Gastroesophageal sphincter (tissue), 4 donors: ENCODE measurements at places on chromosomes 2 and 18. TPM values are rescaled to one million over a fixed set of nuclear protein-coding genes. Genes with fewer than 3 reads are reported as not detected.

The CRYBA2 gene
- not detected for total RNA-seq

The CNDP1 gene
- not detected for total RNA-seq

The AP1S3 gene
- total RNA-seq, result 0.54 TPM

The AAMP gene
- 97.8 TPM for total RNA-seq

The ZNF532 gene
- total RNA-seq, result 114 TPM

The LYG2 gene
- total RNA-seq, result not detected

The ERICH2 gene
- total RNA-seq, result not detected

The CPLX4 gene
- total RNA-seq, result not detected

The KYNU gene
- total RNA-seq, result 2.6 TPM

The HOXD1 gene
- 0.54 TPM for total RNA-seq

The MOGAT1 gene
- total RNA-seq, result not detected

The G6PC2 gene
- total RNA-seq, result not detected

The GBX2 gene
- not detected for total RNA-seq

The CMPK2 gene
- total RNA-seq, result 7.8 TPM

The KRTCAP3 gene
- total RNA-seq, result 0.94 TPM

The ZNF236 gene
- total RNA-seq, result 17.9 TPM

The CPO gene
- total RNA-seq, result 1.9 TPM

The CTAGE1 gene
- total RNA-seq, result not detected

The ST6GAL2 gene
- 2.4 TPM for total RNA-seq

The ALLC gene
- total RNA-seq, result not detected

The CCBE1 gene
- total RNA-seq, result 7.7 TPM

The DSG4 gene
- total RNA-seq, result not detected

The CHRNG gene
- total RNA-seq, result not detected

The KLHL14 gene
- total RNA-seq, result 0.39 TPM

The GFPT1 gene
- total RNA-seq, result 28.3 TPM

The CNTNAP5 gene
- 3.2 TPM for total RNA-seq
